Activated T-helper 2 cell treated with anti-CD3 and anti-CD28 coated beads, Interferon-gamma antibody, Interleukin-2, Interleukin-4, amounts not matched to agents 10 μg/mL and 5 μg/mL and 100 μg/mL, durations not matched to agents 14 hours and 24 hours and 36 hours (primary cell): ENCODE measurements at places on chromosomes 2 and 18.
A peak's percentile ranks its signal among the peaks of the same experiment; 100 is the strongest.

DNA sequence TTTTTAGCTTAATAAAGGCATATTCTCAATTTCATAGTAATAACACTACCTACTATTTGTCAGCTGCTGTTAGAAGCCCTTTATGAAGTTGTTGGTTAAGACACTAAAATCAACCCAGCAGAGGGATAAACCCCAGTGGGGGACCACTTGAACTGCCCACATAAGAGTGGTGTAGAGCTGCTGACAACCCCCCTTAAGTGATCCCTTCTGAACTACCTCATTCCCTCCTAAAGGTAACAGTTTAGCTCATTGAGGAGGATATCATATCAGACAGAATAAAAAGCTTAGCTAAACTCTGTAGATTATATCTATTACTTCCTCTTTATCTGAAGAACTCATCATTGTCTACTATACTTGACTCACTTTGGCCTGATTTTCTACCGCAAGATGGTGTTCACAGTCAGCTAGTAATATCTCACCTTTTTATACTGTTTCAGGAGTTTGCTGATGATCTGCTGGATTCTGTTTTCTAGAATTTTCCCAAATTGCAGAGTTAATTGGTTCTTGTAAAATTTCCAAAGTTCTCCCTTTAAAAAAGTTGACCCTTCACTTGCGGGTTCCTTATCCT lies 16.2 kb downstream of the GALM start:
- no peak for DNase-seq
- H3K27ac ChIP-seq, result peak overlapping the region; percentile 81
- no peaks in the 10 kb centered on the region for H3K27me3 ChIP-seq
- H3K4me1 ChIP-seq, result peaks cover 54% of the 10 kb centered on the region
- peak overlapping the region; percentile 58 for H3K4me3 ChIP-seq

- peaks cover 17% of the 10 kb centered on the region for H3K27me3 ChIP-seq
- H3K27ac ChIP-seq, result no peak overlapping the region
- no peak for DNase-seq
- no peaks in the 10 kb centered on the region for H3K36me3 ChIP-seq
- no peaks in the 10 kb centered on the region for H3K4me1 ChIP-seq
- no peak overlapping the region for H3K4me3 ChIP-seq
Measured at GRCh38 chr2:170695521-170696410, 19.4 kb upstream of the SP5 start.

GRCh38 chr2:240203788-240204270 lies 63.4 kb upstream of the OTOS start:
- H3K27me3 ChIP-seq, result peaks cover 26% of the 10 kb centered on the region
- H3K4me1 ChIP-seq, result peaks cover 7% of the 10 kb centered on the region
- H3K36me3 ChIP-seq, result no peaks in the 10 kb centered on the region
- no peak overlapping the region for H3K27ac ChIP-seq
- no peak for DNase-seq

DNA sequence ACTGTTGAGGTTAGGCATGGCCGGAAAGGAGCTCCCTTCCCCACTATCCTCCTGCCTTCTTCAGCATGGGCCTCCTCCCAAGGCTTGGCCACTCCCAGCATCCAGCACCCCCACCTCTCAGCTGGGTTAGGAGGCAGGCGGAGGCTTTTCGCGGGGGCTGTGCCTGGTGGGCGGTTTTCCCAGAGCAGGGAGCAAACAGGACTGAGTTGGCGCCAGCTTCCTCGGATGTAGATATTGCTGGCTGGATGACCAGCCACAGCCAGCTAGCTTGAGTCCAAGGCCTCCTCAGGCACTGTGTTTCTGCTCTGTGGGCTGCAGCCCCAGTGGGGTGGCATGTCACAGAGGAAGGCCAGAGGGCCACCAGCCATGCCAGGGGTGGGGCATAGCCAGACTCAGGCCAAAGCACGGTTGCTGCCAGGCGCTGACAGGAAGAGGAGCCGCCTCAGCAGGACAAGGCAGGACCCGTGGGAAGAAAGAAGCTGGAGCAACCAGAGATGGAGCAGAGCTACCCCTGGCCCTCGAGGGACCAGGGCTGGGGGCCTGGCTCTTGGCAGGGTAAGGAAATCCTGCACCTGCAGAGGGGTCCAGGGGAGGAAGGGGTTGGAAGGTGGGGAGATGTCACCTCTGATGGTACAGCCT lies at the start of gene TCF23:
TCF23 (plus strand) TSS at position 204 of the 639 bp plus-strand sequence; CDS start at position 334, 130 bp downstream.
- DNase-seq, result no peak
- H3K4me1 ChIP-seq, result peaks cover 6% of the 10 kb centered on the region
- H3K36me3 ChIP-seq, result no peaks in the 10 kb centered on the region
- H3K27me3 ChIP-seq, result peaks cover 11% of the 10 kb centered on the region
- H3K27ac ChIP-seq, result no peak within 1 kb of the TSS
- no peak within 1 kb of the TSS for H3K4me3 ChIP-seq

GRCh38 chr2:137208431-137208891 lies 443.1 kb downstream of the THSD7B start:
- no peak overlapping the region for H3K27ac ChIP-seq
- H3K4me1 ChIP-seq, result no peaks in the 10 kb centered on the region
- H3K27me3 ChIP-seq, result no peaks in the 10 kb centered on the region
- H3K4me3 ChIP-seq, result no peak overlapping the region
- no peak for DNase-seq

GRCh38 chr2:8617590-8617989 lies 64.3 kb upstream of the ID2 start:
- H3K27me3 ChIP-seq, result peaks cover 62% of the 10 kb centered on the region
- H3K27ac ChIP-seq, result no peak overlapping the region
- H3K4me3 ChIP-seq, result no peak overlapping the region
- no peaks in the 10 kb centered on the region for H3K36me3 ChIP-seq

- no peak overlapping the region for H3K27ac ChIP-seq
- no peak for DNase-seq
- H3K27me3 ChIP-seq, result no peaks in the 10 kb centered on the region
- no peaks in the 10 kb centered on the region for H3K4me1 ChIP-seq
- no peaks in the 10 kb centered on the region for H3K36me3 ChIP-seq
Measured at GRCh38 chr2:66461664-66462500, 27.0 kb downstream of the MEIS1 start.

DNA sequence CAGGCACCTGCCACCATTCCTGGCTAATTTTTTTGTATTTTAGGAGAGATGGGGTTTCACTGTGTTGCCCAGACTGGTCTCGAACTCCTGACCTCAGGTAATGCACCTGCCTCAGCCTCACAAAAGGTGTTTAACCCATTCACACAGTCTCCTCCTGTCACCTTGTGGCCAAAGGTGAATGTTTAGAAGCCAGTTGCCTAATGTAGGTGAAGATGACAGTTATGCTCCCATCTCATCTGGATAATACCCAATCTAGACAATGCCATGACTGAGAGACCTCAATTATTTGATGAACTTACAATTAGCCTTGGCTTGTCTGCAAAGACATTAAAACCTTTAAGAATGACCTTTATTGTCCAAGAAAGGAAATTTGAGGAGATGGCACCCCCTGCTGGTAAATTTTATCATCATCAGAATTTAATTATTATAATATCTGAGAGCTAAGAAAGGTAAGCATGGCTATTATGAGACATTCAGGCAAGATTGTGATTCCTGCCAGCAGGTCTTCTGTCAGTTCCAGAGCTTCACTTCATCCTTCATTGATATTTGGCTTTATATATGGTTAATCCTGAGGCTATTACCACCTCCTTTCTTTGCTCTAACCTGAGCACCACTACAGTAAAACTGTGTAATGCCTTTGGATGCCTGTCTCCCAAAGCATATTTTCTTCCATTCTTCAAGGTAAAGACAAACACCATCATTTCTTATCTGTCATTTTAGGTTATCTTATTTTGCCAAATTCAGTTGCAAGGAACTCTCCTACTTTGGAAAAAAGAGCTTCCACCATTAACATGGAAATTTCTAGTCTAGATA lies 117.6 kb downstream of the FAM124B start:
- no peak for DNase-seq
- H3K27me3 ChIP-seq, result peaks cover 33% of the 10 kb centered on the region
- H3K27ac ChIP-seq, result no peak overlapping the region
- H3K4me1 ChIP-seq, result no peaks in the 10 kb centered on the region
- H3K4me3 ChIP-seq, result no peak overlapping the region

GRCh38 chr2:60440079-60440766 lies 113.2 kb downstream of the BCL11A start:
- H3K27me3 ChIP-seq, result no peaks in the 10 kb centered on the region
- H3K4me1 ChIP-seq, result no peaks in the 10 kb centered on the region
- no peak overlapping the region for H3K4me3 ChIP-seq
- DNase-seq, result no peak
- H3K27ac ChIP-seq, result no peak overlapping the region
- H3K36me3 ChIP-seq, result no peaks in the 10 kb centered on the region

DNA sequence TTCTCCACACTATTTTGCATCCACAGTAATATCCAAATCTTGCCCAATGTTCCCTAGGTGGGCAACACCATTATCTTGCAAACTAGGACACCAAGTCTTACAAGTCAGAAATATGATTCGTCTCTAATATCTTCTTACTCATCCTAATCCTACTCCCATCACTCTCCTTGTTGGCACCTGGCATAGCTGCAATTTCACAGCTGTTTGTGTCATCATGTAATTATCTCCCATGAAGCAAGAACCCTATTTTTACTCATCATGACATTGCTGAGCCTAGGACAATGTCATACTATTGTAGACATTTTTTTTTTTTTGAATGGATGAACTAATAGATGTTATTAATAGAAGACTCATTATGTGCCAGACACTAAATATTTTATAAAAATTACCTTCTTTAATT lies 91.3 kb upstream of the CCDC141 start:
- no peak for DNase-seq
- H3K27me3 ChIP-seq, result no peaks in the 10 kb centered on the region
- no peaks in the 10 kb centered on the region for H3K4me1 ChIP-seq
- H3K36me3 ChIP-seq, result peaks cover 3% of the 10 kb centered on the region
- no peak overlapping the region for H3K27ac ChIP-seq
- H3K4me3 ChIP-seq, result no peak overlapping the region

GRCh38 chr2:240571314-240571973 lies 3.2 kb downstream of the RNPEPL1 start:
- H3K4me3 ChIP-seq, result no peak overlapping the region
- peaks cover 19% of the 10 kb centered on the region for H3K4me1 ChIP-seq
- peaks cover 10% of the 10 kb centered on the region for H3K36me3 ChIP-seq
- no peak overlapping the region for H3K27ac ChIP-seq
- no peaks in the 10 kb centered on the region for H3K27me3 ChIP-seq
- no peak for DNase-seq

DNA sequence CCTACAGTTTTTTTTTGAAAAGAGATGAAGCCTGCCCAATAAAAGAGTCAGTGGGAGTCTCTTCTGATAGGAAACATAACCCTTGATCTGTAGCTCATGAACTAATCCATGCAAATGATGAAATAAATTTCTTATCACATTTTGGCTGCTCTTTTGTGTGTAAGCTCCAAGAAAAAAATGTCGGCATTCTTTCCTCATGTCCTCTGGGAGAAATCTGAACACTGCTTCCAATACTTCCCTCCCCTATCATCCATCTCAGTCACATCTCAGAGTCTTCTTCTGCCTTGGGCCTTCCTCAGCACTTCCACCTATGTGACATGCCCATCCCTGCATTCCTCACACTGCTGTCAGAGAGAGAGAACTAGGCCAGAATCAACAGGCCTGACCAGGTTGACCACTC lies 395.7 kb upstream of the ST6GAL2 start:
- no peak overlapping the region for H3K27ac ChIP-seq
- no peaks in the 10 kb centered on the region for H3K4me1 ChIP-seq
- no peak overlapping the region for H3K4me3 ChIP-seq
- H3K27me3 ChIP-seq, result no peaks in the 10 kb centered on the region

- peaks cover 12% of the 10 kb centered on the region for H3K27me3 ChIP-seq
- H3K27ac ChIP-seq, result no peak overlapping the region
- no peaks in the 10 kb centered on the region for H3K4me1 ChIP-seq
Measured at GRCh38 chr18:44652722-44653121, 28.0 kb upstream of the SETBP1 start.

GRCh38 chr2:221309892-221310583 lies 262.1 kb downstream of the EPHA4 start:
- H3K27ac ChIP-seq, result no peak overlapping the region
- no peak for DNase-seq
- H3K4me1 ChIP-seq, result peaks cover 1% of the 10 kb centered on the region
- no peaks in the 10 kb centered on the region for H3K36me3 ChIP-seq
- no peaks in the 10 kb centered on the region for H3K27me3 ChIP-seq

DNA sequence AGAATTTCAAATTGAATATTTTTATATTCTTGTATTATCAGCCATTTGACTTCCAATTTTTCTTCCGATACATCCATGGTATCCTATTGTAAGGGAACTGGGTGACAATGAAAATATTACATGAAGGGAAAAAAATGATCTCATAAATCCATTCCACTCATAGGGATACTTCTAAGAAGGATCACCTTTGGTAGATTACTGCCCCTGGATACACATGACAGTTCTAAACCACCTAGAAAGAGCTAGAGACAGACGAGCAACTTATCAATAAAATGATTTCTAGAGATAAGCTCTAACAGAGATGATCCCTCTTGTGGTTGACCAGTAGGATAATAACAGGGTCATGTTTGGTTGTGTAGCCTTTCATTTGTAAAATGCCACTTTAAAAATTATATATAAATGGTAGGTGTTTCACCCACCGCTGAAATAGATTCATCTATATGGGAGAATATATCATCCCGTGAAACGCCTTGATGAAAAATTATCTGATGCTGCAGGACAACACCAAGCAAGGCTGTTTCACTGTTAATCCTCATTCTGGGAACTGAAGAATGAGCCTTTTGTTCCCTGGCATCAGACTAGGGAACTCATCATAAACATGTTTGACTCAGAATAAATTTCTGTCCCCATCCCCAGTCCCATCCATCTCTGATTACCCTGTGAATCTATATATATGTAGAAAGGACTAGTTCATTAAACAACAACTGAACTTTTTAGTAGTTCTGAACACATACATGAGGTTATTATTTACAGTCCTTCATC lies 180.0 kb downstream of the TCF4 start:
- H3K4me3 ChIP-seq, result no peak overlapping the region
- no peak overlapping the region for H3K27ac ChIP-seq
- H3K4me1 ChIP-seq, result peaks cover 8% of the 10 kb centered on the region
- H3K36me3 ChIP-seq, result no peaks in the 10 kb centered on the region
- no peak for DNase-seq

GRCh38 chr18:67475673-67476072 lies 40.8 kb downstream of the DSEL start:
- H3K4me3 ChIP-seq, result no peak overlapping the region
- H3K36me3 ChIP-seq, result no peaks in the 10 kb centered on the region
- DNase-seq, result no peak
- H3K4me1 ChIP-seq, result no peaks in the 10 kb centered on the region

GRCh38 chr2:85834466-85834865 lies 54.3 kb downstream of the ST3GAL5 start:
- H3K4me3 ChIP-seq, result no peak overlapping the region
- peaks cover 42% of the 10 kb centered on the region for H3K36me3 ChIP-seq
- no peak overlapping the region for H3K27ac ChIP-seq
- H3K27me3 ChIP-seq, result peaks cover 20% of the 10 kb centered on the region

DNA sequence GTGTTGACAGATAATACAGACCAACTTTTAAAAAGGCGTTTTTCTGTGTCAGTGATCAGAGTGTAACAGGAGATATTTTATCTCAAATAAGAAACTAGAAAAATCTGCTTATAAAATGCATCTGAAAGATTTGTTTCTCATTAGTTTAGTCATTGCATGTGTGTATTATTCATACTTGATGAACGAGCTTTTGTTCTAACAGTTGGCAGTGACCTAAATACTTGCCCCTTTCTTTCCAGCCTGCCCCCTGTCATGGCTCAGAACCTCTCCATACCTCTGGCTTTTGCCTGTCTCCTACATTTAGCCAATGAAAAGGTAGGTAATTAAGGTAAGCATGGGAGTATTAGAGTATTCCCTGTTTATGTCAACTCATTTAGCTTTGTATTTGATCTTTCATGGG lies 33.6 kb downstream of the NCAPH start:
- H3K27me3 ChIP-seq, result no peaks in the 10 kb centered on the region
- H3K4me3 ChIP-seq, result no peak overlapping the region
- H3K36me3 ChIP-seq, result peaks cover 87% of the 10 kb centered on the region
- no peaks in the 10 kb centered on the region for H3K4me1 ChIP-seq
- DNase-seq, result no peak
